Gastrocnemius medialis (tissue), 4 donors: ENCODE measurements at places on chromosomes 4 and X. TPM values are rescaled to one million over a fixed set of nuclear protein-coding genes. Genes with fewer than 3 reads are reported as not detected.

USP51 gene
- 1.2 TPM for total RNA-seq

FATE1 gene
- not detected for total RNA-seq

AMER1 gene
- 8.2 TPM for total RNA-seq

FMR1NB gene
- total RNA-seq: not detected

FAM184B gene
- 0.11 TPM for total RNA-seq

CDKL2 gene
- total RNA-seq: not detected

- no peak for DNase-seq
- no peak overlapping the region for H3K27ac ChIP-seq
- no peak overlapping the region for H3K4me3 ChIP-seq
- H3K36me3 ChIP-seq: no peaks in the 10 kb centered on the region
- H3K4me1 ChIP-seq: no peaks in the 10 kb centered on the region
Measured at GRCh38 chr4:12439633-12440305, 1011.1 kb upstream of the HS3ST1 start.

- no peak overlapping the region for H3K27ac ChIP-seq
- no peak overlapping the region for H3K4me3 ChIP-seq
- no peak for DNase-seq
Measured at GRCh38 chr4:156312261-156312847, 358.7 kb upstream of the CTSO start.

- H3K4me3 ChIP-seq: no peak overlapping the region
- H3K36me3 ChIP-seq: no peaks in the 10 kb centered on the region
- peak overlapping the region; percentile 46 for H3K27ac ChIP-seq
- H3K27me3 ChIP-seq: no peaks in the 10 kb centered on the region
Measured at GRCh38 chr4:22678940-22679854, 13.5 kb upstream of the GBA3 start.

DNA sequence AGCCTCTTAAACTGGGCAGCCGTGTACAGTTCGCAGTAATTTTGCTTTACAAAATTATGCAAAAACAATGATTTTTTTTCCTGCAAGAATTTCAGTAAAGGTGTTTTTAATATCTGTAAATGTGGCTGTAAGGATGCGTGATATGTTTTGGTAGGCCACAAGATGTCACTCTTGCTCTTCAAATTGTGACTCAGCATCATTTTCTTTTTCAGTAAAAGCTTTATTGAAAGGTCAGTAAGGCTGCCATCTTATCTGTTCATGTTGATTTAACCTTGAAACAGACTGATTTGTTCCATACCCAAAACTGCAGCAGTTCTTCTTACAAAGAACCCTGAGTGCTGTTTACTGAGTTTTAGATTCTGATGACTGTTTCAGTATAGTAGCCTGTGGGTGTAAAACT, 39.9 kb downstream of the TXLNG start:
- peak overlapping the region; percentile 78 for H3K27ac ChIP-seq
- H3K27me3 ChIP-seq: no peaks in the 10 kb centered on the region
- H3K36me3 ChIP-seq: no peaks in the 10 kb centered on the region
- peaks cover 13% of the 10 kb centered on the region for H3K4me1 ChIP-seq

DNA sequence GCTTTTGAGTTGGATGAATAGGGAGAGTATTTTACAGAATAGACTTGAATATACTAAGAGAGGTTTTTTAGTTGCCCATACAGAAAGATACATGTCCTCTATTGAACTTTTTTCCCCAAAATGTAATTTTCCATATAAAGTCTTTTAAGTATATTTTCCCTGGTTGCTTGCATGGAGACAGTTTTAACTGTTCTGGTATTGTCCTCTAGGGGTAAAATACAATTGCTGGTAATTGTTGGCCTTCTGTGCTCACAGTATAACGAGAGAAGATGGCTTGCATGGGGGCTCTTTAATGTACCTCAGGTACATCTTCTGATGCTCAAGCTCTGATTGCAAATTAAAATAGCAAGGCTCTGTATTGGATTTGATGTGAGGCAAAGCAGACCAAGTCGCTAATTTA, 136.1 kb downstream of the ARX start:
- peaks cover 2% of the 10 kb centered on the region for H3K4me1 ChIP-seq
- DNase-seq: no peak
- no peaks in the 10 kb centered on the region for H3K27me3 ChIP-seq

- no peak for DNase-seq
- H3K27me3 ChIP-seq: peaks cover 9% of the 10 kb centered on the region
- H3K36me3 ChIP-seq: no peaks in the 10 kb centered on the region
- H3K4me3 ChIP-seq: no peak within 1 kb of the TSS
- H3K4me1 ChIP-seq: no peaks in the 10 kb centered on the region
Measured at GRCh38 chrX:48761674-48762471, at the start of gene GLOD5. TSS of gene GLOD5 (plus strand) at chrX:48761747. CDS start at chrX:48761791, 44 bp downstream.

DNA sequence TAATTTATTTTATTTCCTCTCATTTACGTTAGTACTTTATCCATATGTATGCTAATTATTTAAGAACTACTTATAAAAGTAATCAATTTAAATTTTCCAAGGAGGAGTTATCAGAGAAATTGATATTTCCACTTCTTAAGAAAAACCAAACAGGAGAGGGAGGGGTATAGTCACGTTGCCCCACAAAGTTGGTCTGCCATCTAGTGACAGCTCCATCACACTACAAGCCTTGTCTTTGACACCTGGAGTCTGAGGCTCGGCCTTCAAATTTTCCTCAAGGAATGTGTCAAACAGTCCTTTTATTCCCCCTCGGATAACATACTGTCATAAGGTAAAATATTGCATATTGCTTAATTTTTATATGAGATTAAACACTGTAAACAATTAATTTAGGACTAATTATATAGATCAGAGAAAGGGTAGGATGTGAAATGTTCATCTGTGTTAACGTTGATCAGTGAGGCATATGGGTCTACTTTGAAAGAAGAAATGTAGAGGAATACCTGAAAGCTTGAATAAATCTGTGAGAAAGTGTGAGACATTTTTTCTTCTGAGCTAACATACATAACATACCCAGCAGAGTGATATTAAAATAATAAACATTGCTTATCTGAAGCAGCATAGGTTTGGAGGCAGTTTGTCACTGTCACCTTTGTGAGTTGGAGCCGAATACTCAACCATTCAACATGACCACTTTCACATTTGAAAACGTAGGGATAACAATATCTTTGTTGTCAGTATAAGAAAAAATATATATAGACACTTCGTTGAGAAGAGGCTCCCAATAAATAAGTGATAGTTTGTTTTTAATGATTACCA, 114.4 kb downstream of the GLRA3 start:
- DNase-seq: no peak
- no peaks in the 10 kb centered on the region for H3K27me3 ChIP-seq
- no peak overlapping the region for H3K27ac ChIP-seq
- H3K4me3 ChIP-seq: no peak overlapping the region
- H3K4me1 ChIP-seq: peaks cover 3% of the 10 kb centered on the region
- H3K36me3 ChIP-seq: no peaks in the 10 kb centered on the region

DNA sequence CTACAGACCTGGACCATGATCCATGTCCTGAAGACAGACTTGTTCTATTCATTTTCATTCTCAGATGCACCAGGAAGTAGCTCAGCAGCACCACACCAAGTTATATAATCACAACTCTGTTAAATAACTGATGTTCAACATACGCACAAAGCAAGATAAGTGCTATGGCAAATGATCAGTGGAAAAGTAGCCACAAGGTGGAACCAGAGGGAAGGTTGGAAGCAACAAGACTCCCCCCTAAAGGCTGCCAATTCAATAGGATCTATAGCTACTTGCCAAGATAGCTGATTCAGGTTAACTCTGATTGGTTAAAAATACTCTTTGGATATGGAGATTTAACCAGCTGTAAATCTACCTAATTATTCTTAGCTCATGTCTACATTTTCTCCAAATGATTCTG, 23.7 kb upstream of the FAM47B start:
- H3K4me3 ChIP-seq: no peak overlapping the region
- no peaks in the 10 kb centered on the region for H3K27me3 ChIP-seq
- H3K27ac ChIP-seq: no peak overlapping the region
- H3K36me3 ChIP-seq: no peaks in the 10 kb centered on the region
- DNase-seq: no peak
- H3K4me1 ChIP-seq: no peaks in the 10 kb centered on the region

DNA sequence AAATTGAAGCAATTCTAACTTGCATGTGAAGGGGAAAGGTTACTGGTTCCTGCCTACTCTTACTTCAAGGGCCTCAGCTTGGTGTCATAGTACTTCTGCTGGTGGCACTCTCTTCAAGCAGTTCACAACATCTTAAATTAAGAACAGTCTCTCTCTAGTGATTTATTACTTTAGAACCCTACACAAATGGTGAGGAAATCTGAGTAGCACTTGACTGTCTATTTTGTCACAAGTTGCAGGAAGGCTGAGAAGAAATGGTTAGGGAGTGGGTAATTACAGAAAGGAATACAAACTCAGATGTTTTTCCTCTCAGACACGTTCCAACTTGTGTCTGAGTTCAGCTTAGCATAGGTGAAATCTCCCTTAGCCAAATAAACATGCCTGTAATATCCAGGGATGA, 242.3 kb upstream of the GRIA3 start:
- no peaks in the 10 kb centered on the region for H3K27me3 ChIP-seq
- no peak for DNase-seq
- no peak overlapping the region for H3K27ac ChIP-seq
- no peak overlapping the region for H3K4me3 ChIP-seq

DNA sequence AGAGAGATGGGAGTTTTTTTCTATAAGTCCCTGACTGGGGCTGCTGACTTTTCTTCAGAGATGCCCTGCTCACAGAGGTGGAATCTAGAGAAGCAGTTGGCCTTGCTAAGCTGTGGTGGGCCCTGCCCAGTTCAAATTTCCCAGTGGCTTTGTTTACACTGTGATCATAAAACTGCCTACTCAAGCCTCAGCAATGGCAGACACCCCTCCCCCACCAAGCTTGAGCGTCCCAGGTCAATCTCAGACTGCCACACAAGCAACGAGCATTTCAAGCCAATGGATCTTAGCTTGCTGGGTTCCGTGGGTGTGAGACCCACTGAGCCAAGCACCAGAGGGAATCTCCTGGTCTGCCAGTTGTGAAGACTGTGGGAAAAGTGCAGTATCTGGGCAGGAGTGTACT, 199.8 kb upstream of the WDFY3 start:
- H3K4me1 ChIP-seq: no peaks in the 10 kb centered on the region
- H3K4me3 ChIP-seq: no peak overlapping the region
- H3K27me3 ChIP-seq: no peaks in the 10 kb centered on the region
- no peak for DNase-seq
- no peaks in the 10 kb centered on the region for H3K36me3 ChIP-seq

- H3K36me3 ChIP-seq: no peaks in the 10 kb centered on the region
- no peaks in the 10 kb centered on the region for H3K27me3 ChIP-seq
- H3K4me1 ChIP-seq: no peaks in the 10 kb centered on the region
- no peak overlapping the region for H3K4me3 ChIP-seq
- DNase-seq: no peak
Measured at GRCh38 chr4:156913234-156913633, 58.4 kb downstream of the PDGFC start.

DNA sequence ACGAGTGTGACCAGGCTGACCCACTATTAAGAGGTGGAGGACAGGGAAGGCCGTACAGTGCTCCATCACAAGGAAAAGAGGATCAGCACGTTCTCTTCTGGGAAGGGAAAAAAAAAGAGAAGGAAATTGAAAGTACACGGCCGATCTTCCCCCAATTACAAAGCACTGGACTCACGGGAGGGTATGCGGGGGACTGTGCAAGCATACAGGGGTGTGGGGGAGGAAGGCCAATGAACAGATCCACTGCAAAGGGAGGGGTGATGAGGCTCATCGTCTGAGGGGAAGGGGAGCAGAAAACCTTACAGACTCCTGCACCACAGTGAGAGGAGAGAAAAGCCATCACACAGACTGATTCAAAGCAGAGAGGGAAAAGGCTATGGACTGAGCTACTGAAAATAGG, 1.1 kb downstream of the ELK1 start:
- H3K36me3 ChIP-seq: no peaks in the 10 kb centered on the region
- peak overlapping the region; percentile 79 for H3K4me3 ChIP-seq
- no peak for DNase-seq
- H3K27ac ChIP-seq: peak overlapping the region; percentile 94
- H3K4me1 ChIP-seq: peaks cover 5% of the 10 kb centered on the region
